ENCODE measurements at places on chromosomes 1 and 21.
A peak's percentile ranks its signal among the peaks of the same experiment; 100 is the strongest.

DNA sequence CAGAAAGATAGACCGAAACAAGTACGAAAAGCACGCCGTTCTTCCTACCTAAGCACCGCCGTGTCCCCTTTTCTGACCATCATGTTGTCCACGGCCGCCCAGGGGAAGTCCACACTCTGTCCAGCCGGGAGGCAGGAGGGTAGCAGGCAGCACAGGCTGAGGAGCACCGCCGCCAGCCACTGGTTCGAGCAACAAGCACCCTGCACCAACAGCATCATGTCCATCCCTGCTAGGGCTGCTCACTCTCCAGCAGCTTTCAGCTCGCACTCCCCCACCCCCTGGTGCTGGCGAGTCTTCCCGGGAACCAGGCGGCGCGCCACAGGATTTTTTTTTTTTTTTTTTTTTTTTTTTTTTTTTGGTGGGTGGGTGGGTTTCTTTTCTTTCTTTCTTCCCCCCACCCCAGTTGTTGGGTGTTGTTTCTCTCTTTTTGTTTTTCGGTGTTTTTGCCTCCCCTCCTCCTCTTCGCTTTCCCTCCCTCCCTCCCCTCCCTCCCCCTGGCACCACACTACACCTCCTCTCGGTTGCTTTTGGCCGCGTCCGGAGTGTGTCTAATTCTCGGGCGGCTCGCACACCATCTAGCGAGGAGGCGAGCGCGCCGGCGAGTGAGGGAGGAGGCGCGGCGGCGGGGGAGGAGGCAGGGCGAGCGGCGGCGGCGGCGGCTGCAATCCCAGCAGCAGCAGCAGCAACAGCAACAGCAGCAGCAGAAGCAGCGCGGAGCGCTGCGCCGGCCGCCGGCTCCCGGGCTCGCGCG, at the start of gene NEGR1:
Gene NEGR1, minus strand, starts transcription at position 269 of the 751 bp plus-strand sequence.
- DNase-seq, result peak; percentile 93

DNA sequence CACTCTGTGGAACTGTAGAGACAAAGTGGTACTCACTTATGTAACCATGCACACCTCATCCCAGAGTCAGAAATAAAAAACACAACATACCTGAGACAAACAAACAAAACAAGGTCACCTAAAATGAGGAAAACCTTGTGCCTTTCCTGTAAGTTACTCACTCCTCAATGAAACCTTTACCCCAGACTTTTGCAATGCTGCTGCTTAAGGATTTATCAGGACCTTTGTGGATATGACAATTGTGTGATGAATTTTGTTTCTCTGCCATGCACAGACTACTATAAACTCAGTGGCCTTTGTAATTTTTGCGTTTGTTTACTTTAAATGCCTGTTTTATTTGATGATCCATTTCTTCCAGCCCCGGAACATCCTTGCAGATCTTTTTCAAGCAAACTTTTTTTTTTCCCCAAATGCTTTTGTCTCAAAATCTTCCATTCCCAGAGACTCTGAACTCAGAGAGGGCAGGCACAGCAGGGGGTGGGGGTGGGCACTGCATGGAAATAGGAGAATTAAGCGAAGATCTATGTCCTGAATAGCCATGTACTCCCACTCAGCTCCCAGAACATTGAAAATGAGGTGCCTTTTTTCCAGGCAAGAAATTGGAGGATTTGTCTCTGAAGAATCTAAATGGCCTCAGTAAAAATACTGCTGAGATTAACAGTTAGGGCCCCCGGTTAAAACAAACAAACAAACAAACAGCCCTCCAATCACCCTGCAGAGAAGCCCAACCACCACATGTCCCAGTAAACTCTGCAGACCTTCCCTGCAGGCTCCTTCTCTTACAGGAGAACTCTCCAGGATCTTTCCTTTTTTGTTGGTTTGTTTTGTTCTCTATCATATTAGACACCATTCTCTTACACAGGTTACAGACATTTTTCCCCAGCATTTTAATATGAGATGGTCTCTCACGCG, 22.6 kb upstream of the SIM2 start:
- DNase-seq, result no peak

- no peak for DNase-seq
Measured at GRCh38 chr1:87594736-87595383, 266.2 kb downstream of the LMO4 start.

GRCh38 chr1:19533626-19534025, 48.3 kb upstream of the CAPZB start:
- no peak for DNase-seq

- DNase-seq, result no peak
Measured at GRCh38 chr1:176705585-176705984, 242.6 kb downstream of the PAPPA2 start.

GRCh38 chr1:182833271-182833670, 5.9 kb upstream of the DHX9 start:
- no peak for DNase-seq
